ENCODE measurements at places on chromosomes 11 and 22.

- no peak for DNase-seq
Observed at GRCh38 chr11:27837895-27838563, 137.8 kb upstream of the BDNF start.

DNA sequence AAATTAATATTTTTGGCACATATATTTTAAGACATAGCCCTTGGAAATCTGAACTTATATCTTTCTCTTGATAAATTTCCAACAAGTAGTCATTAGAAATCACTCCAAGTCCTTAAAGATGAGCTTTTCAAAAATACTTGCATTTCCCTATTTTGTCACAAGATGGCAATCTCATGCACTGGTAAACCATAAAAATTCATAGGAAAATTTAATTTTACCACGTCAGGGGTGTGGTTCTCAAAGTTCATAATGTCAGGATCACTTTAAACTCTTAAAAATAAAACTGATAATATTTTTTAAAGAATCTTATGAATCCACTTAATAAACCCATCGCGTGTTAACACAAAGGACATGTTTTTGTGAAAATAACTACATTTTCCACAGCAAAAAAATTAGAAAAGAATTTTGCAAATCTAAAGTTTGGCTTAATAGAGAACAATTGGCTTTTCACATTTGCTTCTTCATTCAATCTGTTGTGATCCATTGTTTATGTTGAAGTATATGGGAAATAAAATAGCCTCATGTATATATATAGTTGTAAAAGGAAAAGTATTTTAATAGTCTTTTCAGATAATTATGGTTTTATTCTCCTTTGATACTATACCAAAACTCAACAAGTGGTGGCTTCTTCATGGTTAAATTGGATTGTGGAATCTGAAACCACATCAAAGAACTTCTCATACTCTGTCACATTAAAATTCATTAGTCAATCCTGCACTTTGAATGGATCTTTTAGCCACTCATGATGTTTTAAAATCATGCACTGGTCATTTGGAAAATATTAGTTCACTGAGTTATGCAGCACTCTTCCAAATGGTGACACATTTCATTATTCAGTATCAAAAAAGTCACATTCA, 169.1 kb downstream of the CADM1 start:
- DNase-seq: no peak

- DNase-seq: no peak
Observed at GRCh38 chr11:130088919-130089673, 19.4 kb downstream of the APLP2 start.

DNA sequence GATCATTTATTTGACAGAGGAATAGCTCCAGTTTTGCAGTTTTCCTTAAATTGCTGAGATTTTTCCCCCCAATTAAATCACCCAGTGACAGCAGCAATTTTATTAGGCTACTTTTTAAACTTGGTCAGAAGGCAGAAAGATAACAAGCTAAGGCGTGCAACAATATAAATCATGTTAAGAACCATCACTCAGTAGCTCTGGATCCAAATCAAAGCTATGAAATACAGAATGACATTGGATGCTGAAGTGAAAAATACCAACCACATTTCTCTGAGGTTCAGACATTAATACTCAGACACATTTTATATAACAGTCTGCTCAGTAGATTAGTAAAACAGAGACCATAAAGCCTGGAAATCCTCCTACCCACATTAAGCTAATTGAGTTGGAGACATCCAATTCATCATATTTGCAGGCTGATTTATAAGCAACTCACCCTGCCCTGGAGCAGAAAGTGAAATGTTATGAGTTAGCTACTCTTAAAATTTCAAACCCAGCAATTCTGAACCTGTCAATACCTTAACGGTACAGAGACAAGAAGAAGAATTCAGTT, 1108.4 kb downstream of the DLG2 start:
- DNase-seq: no peak

DNA sequence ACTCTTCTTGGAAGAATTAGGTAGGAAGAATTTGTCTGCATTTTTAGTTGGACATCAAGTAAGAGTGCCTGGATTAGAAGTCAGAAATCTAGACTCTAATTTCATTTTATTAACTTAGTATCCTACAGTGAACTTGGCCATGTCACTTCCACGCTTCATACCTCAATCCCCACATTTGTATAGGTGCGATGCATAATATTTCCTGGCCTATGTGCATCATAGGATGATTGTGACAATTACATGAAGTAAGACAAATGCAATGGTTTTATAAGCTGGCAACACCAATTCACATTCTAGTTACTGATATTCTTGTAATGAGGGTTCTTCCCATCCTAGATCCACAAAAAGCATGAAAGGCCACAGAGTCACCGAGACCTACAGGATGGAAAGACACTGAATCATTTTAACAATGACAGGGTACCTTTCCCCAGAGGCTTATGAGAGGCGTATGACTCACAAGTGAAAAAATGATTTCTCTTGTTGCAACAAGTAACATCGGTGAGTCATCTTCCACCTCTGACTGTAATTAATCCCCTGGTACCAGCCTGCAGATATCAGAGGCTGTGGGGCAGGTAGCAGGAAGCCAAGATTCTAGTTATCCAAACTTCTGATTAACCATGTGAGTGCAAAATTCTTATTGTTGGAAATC, 56.0 kb upstream of the OR5AK2 start:
- DNase-seq: no peak

- no peak for DNase-seq
Observed at GRCh38 chr11:7488681-7489080, 3.4 kb downstream of the OLFML1 start.

GRCh38 chr11:62614275-62614674, 1.2 kb downstream of the ROM1 start:
- DNase-seq: no peak

DNA sequence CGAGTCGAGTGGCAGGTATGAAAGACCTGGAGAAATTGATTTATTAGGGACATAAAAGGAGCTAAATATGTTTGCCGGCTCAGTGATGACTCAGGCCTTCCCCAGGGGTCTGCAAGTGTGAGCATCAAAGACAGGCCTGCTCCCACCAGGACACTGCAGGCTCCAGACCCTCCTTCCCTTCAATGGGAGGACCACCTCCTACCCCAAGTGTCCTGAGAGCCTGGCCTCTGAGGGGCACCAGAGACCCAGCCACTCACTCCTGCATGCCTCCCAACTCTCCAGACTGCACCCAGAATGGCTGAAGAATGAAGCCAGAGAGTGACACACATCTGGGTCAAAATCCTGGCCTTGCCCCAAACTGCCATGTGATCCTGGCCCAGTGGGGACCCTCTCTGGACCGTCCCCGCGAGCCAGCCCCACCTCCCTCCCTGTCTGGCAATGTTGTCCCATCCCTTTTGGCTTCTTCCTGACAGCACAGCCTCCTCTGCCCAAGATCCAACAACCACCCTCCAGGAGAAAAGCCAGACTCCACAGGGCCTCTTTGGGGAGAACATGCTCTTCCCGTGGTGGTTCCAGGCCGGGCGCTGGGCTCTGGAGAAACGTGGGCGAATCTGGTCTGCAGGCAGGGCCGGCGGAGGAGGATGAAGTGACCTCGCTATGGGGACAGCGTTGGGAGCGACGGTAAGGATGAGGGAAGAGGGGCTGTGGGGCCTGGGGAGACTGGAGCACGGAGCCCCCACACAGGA, 36.2 kb downstream of the CYTH4 start:
- DNase-seq: peak; percentile 30

- DNase-seq: no peak
Observed at GRCh38 chr11:75355051-75355450, 3.6 kb upstream of the ARRB1 start.

- no peak for DNase-seq
Observed at GRCh38 chr22:48393885-48394284, 1433.8 kb downstream of the BRD1 start.

DNA sequence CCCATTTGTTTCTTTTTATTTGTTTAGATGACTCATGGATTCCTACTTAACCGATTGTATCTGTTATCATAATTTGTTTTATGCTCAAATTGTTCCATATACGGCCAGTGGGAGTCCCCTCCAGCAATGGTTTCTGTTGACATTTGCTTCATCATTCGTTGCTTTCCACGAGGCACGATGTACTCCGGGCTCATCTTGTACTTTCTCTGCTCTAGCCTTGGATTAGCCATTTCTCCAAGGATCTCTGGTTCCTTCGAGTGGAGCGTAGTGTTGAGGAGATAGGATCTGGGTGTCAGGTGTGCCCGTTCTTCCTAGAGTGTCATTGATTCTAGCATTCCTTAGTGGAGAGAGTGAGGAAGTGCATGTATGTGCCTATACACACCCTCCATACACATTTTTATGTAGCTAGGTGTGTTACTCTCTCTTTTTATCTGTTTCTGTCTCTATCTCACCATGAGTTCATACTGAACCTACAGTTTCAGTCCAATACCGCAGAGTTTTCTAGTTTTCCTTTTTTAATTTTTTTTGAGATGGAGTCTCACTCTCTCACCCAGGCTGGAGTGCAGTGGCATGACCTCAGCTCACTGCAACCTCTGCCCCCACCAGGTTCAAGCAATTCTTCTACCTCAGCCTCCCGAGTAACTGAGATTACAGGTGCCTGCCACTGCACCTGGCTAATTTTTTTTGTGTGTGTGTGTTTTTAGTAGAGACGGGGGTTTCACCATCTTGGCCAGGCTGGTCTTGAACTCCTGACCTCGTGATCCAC, 31.4 kb downstream of the TECTA start:
- no peak for DNase-seq

GRCh38 chr11:112134473-112134872, 29.4 kb downstream of the IL18 start:
- no peak for DNase-seq

GRCh38 chr22:47629273-47629711, 866.8 kb downstream of the TBC1D22A start:
- no peak for DNase-seq

- DNase-seq: no peak
Observed at GRCh38 chr11:106306942-106307341, 229.5 kb downstream of the AASDHPPT start.

DNA sequence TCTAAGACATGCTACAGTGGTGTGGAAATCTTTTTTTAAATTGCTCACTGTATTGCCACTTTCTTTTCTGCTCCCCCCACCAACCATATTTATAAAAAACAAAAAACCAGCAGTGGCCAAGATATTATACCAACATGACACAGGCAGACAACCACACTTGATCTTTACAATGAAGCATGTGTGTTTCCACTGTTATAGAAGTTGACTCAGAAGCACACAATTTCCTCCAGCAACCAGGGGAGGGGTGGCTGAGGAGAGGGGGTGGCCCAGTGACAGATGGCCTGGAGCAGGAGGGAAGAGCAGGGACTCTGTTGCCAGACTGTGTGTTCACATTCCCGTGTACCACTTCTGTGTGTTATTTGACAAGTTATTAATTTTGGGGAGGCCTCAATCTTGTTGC, 14.8 kb downstream of the CD59 start:
- DNase-seq: no peak

DNA sequence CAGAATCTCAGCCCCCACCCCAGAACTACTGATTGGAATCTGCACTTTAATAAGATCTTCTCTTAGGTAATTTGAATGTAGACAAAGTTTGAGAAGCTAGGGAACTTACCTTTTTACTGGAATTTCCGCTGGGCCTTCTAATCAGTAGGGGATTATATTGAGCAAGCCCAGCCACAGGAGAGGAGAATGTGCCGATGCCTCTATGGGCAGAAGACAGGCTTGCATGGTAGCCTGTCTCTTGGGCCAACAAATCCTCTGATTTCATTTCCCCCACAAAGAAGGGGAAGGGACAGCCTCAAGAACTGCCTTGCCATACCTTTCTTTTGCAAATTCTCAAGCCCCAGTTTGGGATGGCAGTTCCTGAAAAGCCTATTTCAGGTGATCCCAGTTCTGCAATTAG, 163.4 kb upstream of the BDNF start:
- no peak for DNase-seq

GRCh38 chr22:30426388-30427353, 1.1 kb downstream of the MTFP1 start:
- peak; percentile 89 for DNase-seq

- DNase-seq: no peak
Observed at GRCh38 chr11:7057641-7058040, 31.2 kb upstream of the RBMXL2 start.

DNA sequence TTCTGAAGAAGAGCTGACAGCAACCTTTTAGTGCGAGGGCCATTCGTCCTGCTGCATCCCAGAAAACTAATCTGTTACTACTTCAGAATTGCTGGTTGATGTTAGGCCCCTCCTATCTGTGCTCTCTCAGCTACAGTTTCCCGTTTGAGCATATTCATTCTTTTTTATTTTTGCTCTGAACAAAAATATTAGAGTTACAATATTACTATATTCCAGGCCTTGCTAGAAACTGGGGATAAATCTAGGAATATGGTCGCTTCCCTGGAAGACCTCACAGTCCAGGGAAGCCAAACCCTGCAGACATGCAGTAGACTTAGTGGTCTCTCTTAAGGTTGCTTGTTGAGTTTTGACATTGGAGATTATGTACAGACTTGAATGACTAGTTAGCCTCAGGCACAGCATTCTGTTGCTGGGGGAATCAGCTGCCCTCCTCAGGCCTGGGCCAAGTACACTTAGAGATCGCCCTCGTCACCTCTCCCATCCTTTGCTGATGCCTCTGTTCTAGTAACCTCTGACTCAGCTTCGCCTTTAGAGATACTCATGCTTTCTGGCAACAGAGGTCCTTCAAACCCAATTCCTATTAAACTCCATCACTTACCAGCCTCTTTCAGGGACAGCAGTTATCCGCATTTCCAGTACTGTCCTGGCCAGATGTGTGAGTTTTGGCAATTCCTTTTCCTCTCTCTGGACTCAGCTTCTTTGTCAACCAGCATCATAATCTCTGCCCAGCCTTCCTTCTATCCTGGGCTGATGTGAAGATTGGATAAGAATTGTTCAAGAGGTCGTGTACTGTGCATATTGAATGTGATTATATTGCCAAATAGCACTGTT, 698 bp upstream of the ANAPC15 start:
- no peak for DNase-seq

DNA sequence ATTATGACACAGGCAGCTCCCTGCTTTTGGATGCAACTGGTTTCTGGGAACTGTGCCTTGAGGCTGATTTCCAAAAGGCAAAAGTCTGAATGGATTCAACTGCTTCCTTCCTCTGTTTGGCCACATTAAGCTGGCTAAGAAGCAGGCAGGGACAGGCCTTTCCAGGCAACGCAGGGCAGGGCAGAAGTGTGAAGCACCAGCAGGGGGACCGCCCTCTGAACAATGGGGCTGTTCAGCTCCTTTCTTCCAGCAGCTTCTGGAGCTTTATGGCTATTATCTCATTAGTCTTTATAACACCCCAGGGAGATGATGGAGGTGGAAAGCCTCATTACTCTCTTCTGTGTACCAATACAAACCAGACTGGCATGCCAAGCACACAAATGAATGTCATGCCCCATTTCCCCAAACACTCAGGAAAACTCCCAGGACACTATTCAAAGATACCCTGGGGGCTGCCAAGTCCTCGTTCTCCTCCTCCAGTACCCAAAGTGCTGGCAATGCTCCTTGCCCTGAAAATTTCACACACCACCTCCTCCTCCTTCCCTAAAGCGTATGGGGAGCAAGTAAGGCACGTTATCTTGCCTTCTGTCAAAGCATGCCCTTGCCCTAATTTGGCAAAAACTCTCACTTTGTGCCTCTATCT, 21.3 kb downstream of the MORC2 start:
- DNase-seq: no peak

- DNase-seq: no peak
Observed at GRCh38 chr11:1153951-1154493, 3.7 kb upstream of the MUC5AC start.

GRCh38 chr22:50289942-50290630, 17.4 kb downstream of the PLXNB2 start:
- no peak for DNase-seq
